Activated CD4-positive, alpha-beta T cell treated with anti-CD3 and anti-CD28 coated beads, Interleukin-10, Interleukin-2, amounts not matched to agents 100 ng/mL and 50 ng/mL, durations not matched to agents 16 hours and 8 hours (primary cell): ENCODE measurements at places on chromosomes 4 and X.

- DNase-seq, result no peak
These were observed 66.6 kb upstream of the IQSEC2 start for GRCh38 chrX:53347948-53348347.

- no peak for DNase-seq
These were observed 43.0 kb downstream of the CLCN3 start for GRCh38 chr4:169663402-169663801.

- DNase-seq, result no peak
These were observed 39.9 kb downstream of the PDS5A start for GRCh38 chr4:39937683-39938268.

- no peak for DNase-seq
These were observed 893 bp upstream of the SOD3 start for GRCh38 chr4:24794480-24794879.

DNA sequence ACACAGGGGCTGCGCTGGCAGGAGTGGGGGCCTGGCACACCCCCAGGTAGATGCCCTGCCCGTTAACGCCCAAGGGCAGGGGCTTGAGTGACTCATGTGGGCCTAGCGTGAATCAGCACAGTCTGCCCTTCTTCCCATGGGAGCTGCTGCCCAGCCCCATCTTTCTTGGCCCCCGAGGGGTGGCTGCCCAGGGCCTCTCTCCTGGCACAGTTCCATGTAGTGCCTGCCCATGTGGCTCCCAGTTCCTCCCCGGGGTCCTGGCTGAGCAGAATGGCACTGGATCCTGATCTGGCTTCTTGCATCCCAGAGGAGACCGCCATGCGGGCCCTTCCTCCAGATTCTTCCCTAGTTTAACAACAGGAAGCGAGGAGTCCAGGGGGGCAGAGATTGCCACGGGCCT, 2.1 kb upstream of the AVPR2 start:
- DNase-seq, result no peak

DNA sequence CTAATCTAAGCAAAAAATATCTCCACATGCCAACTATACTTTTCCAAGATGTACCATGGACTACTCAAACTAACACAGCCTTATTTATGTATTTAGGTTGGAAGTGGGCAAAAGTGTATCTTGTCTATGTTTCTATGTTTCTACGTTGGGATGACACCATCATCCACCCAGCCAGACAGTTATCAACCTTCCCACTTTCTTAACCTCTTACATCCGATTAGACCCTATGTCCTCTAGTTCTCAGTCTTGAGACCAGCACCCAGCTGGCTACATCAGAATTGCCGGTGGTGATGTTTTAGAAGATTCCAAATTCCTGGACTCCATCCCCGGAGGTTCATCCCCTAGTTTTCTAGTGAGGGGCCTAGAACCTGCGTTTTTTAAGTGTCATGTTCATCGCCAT, 1.0 kb upstream of the AASDH start:
- no peak for DNase-seq

- no peak for DNase-seq
These were observed 77.6 kb upstream of the ETNPPL start for GRCh38 chr4:108840426-108840975.
